ENCODE measurements at places on chromosomes 16 and 17. TPM values are rescaled to one million over a fixed set of nuclear protein-coding genes. Genes with fewer than 3 reads are reported as not detected.

MRPL58 gene
- 25.7 TPM for total RNA-seq

PMP22 gene
- 165 TPM for total RNA-seq

TRIM37 gene
- 23.3 TPM for total RNA-seq

CDH11 gene
- total RNA-seq = 308 TPM

HAP1 gene
- 0.32 TPM for total RNA-seq

DNA sequence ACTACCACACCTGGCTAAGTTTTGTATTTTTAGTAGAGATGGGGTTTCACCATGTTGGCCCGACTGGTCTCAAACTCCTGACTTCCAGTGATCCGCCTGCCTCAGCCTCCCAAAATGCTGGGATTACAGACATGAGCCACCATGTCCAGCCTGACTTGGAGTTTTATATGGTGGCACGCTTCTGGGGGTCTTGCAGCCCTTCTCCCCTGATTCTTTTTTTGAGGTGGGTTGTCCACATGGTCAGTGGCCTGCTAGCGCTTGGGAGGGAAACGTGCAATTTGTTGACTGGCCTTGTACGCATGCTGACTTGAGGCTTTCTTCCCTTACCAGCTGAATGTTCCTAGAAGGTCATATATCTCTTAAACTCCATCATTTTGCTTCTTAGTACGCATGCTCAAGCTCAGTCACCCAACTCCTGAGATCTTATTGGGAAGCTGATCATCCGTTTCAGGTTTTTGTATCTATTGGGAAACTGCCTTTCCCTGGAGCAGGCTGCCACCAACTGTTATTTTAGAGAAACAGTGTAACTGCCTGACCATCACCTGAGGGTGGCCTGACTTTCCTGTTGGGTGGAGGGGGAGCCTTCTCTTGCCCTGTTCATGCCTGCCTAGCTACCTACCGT, 13.7 kb upstream of the LDHD start:
- no peaks in the 10 kb centered on the region for H3K4me1 ChIP-seq
- no peaks in the 10 kb centered on the region for H3K36me3 ChIP-seq
- H3K4me3 ChIP-seq = no peak overlapping the region
- H3K27ac ChIP-seq = no peak overlapping the region
- no peaks in the 10 kb centered on the region for H3K27me3 ChIP-seq
- no peak for DNase-seq

DNA sequence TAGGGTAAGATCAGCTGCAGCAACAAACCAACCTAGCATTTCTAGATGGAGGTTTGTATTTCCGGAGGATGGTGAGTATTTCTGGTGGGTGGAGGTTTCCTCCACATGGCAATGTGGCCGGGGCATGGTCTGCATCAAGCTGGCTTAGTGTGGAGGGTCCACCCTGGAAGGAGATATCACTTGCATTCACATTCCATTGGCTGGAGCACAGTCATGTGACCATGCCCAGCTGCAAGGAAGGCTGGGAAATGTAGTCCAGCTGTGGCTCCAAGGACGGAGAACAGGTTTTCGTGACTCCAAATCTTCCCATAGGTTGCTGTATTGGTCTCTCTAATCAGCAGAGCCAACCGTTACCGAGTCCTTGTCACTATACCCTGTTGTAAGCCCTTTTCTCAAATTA, 68.7 kb downstream of the RAI1 start:
- H3K4me3 ChIP-seq = no peak overlapping the region
- peaks cover 53% of the 10 kb centered on the region for H3K4me1 ChIP-seq
- no peaks in the 10 kb centered on the region for H3K27me3 ChIP-seq
- DNase-seq = peak; percentile 62
- no peak overlapping the region for H3K27ac ChIP-seq

GRCh38 chr16:9836118-9836736, 346.0 kb downstream of the GRIN2A start:
- H3K4me3 ChIP-seq = no peak overlapping the region
- no peaks in the 10 kb centered on the region for H3K4me1 ChIP-seq
- H3K36me3 ChIP-seq = no peaks in the 10 kb centered on the region
- H3K27me3 ChIP-seq = no peaks in the 10 kb centered on the region

DNA sequence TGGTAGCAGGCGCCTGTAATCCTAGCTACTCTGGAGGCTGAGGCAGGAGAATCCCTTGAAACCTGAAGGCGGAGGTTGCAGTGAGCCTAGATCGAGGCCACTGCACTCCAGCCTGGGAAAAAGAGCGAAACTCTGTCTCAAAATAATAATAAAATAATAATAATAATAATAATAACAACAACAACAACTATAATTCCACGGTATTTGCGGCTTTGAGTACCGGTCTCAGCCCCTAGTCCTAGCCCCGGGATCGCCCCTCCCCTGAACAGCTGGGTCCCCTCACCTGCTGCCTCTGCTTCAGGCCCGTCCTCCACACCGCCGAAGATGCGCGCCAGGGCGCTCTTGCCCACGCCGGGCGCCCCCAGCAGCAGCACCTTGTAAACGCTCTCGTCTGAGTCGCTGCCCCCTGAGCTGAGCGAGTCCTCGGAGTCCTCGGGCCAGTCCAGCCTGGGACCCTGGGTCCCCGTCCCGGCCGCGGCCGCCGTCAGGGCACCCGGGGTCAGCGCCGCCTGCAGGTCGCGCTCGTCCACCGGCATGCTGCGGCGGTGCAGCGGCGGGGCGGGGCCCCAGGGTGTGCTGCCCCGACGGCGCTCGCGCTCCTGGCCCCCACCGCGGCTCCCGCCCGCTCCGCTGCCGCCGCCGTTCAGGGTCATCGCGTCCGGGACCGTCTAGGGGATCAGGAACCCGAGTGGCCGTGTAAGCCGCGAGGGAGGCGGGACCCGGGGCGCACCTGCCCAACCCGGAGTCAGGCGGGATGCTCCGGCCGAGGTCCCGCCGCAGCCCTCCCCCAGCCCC, 611 bp downstream of the RRAD start:
- no peaks in the 10 kb centered on the region for H3K36me3 ChIP-seq
- peak overlapping the region; percentile 72 for H3K27ac ChIP-seq
- H3K4me3 ChIP-seq = peak overlapping the region; percentile 48
- H3K27me3 ChIP-seq = no peaks in the 10 kb centered on the region
